ENCODE measurements at places on chromosomes 2 and 18.

GRCh38 chr2:70932631-70933230 lies 3.0 kb upstream of the ATP6V1B1 start:
- DNase-seq, result no peak

DNA sequence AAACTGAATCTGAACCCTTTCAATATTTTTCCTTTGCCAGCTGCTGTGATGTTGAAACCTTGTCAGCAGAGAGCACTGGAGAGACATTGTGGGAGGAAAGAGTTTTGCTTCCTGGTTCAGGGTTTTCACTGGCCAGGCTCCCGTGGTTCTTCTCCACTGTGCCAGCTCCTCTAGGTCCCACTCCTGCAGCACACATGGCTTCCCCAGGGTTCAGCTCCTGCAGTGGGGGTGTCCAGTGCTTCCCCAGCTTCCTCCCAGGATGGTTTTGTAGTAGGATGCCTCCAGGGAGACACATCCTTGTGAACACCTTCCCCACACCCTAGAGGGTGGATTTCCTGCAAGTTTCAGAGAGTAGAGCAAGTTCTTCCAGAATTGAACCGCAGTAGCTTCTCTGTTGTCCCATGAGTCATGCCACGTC lies 24.0 kb upstream of the SULT1C3 start:
- no peak for DNase-seq

- peak; percentile 13 for DNase-seq
Observed at GRCh38 chr2:100242891-100243619, 79.2 kb downstream of the LONRF2 start.

- no peak for DNase-seq
Observed at GRCh38 chr2:172234716-172235691, 132.3 kb upstream of the DLX2 start.

GRCh38 chr18:27213123-27213717 lies 28.1 kb upstream of the CHST9 start:
- DNase-seq, result no peak

- DNase-seq, result no peak
Observed at GRCh38 chr2:186605041-186605440, 15.2 kb downstream of the ITGAV start.

GRCh38 chr2:179886-180285 lies 83.9 kb downstream of the SH3YL1 start:
- DNase-seq, result no peak

DNA sequence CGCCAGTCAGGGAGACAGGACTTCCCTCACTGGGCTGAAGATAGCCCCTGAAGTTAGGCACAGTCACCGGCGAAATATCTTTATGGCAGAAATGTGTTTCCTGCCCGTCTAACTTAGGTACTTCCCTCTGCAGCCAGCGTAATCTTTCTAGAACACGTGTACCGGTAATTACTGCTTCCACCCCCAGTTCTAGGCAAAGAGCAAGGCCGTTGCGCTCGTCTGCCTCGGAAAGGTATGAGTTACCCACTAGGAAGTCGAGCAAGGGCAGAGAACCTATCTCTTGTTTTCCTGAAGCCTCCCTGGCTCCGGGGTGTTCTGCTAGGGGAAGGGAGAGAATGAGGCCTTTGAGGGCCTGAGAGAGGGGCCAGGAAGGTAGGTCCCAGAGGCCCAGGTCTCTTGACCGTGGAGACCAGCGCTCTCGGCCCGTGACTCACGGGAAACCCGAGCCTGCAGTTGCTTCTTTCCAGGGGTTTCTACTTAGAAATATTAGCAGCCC lies 70.0 kb downstream of the TWSG1 start:
- no peak for DNase-seq

GRCh38 chr2:9422321-9423099 lies 818 bp downstream of the ITGB1BP1 start:
- peak; percentile 35 for DNase-seq

- no peak for DNase-seq
Observed at GRCh38 chr2:213848631-213849030, 562.2 kb upstream of the VWC2L start.

GRCh38 chr18:52130624-52131301 lies 209.2 kb upstream of the DCC start:
- DNase-seq, result no peak

- no peak for DNase-seq
Observed at GRCh38 chr2:73260338-73260984, 23.8 kb downstream of the FBXO41 start.

- no peak for DNase-seq
Observed at GRCh38 chr18:79620576-79621165, 58.9 kb upstream of the CTDP1 start.

DNA sequence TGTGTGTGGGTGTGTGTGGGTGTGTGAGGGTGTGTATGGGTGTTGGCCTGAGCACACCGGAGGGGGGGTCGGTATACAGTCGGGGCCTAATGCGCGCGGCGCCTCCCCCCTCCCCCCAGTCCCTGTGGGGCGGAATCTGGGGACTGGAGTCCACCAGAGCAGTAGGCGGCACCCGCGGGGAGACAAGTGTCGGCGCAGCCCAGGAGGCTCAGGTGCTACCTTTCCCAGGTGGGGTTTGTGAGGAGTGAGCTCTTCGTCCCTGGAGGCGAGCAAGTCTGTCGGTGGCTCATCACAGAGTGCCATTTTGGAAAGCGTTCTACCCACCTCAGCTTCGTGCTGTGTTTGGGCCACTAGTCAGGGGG lies 2896.1 kb upstream of the TEKT4 start:
- no peak for DNase-seq

- DNase-seq, result no peak
Observed at GRCh38 chr2:127462461-127462860, 44.2 kb downstream of the PROC start.

DNA sequence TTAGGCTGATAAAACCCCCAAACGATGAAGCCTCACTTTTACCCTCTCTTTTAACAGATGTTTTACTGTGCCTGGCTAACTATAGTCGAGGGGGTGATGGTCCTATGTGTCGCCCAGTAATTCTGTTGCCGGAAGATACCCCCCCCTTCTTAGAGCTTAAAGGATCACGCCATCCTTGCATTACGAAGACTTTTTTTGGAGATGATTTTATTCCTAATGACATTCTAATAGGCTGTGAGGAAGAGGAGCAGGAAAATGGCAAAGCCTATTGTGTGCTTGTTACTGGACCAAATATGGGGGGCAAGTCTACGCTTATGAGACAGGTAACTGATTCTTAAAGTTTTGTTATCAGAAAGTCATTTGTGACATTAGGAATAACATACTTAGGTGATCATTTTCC lies 20.4 kb downstream of the MSH6 start:
- DNase-seq, result no peak
